Myocyte (in vitro differentiated cells): ENCODE measurements at places on chromosomes 7 and 10. TPM values are rescaled to one million over a fixed set of nuclear protein-coding genes. Genes with fewer than 3 reads are reported as not detected.

The CACNA2D1 gene
- 231 and 261 TPM in 2 replicates for total RNA-seq

DNA sequence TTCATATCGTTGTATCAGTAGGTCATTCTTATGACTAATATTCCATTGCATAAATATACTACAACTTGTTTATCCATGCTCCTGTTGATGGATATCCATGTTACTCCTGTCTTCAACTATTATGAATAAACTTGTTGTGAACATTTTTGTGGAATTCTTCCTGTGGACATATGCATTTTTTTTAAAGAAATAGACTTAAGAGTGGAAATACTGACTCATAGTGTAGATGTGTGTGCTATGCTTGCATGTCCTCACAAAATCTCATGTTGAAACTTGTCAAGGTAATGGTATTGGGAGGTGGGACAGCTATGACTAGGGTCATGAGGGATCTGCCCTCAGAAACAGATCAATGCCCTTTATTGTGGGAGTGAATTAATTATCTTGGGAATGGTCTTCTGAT is 240.5 kb upstream of the PRSS58 start:
- DNase-seq, result no peak

DNA sequence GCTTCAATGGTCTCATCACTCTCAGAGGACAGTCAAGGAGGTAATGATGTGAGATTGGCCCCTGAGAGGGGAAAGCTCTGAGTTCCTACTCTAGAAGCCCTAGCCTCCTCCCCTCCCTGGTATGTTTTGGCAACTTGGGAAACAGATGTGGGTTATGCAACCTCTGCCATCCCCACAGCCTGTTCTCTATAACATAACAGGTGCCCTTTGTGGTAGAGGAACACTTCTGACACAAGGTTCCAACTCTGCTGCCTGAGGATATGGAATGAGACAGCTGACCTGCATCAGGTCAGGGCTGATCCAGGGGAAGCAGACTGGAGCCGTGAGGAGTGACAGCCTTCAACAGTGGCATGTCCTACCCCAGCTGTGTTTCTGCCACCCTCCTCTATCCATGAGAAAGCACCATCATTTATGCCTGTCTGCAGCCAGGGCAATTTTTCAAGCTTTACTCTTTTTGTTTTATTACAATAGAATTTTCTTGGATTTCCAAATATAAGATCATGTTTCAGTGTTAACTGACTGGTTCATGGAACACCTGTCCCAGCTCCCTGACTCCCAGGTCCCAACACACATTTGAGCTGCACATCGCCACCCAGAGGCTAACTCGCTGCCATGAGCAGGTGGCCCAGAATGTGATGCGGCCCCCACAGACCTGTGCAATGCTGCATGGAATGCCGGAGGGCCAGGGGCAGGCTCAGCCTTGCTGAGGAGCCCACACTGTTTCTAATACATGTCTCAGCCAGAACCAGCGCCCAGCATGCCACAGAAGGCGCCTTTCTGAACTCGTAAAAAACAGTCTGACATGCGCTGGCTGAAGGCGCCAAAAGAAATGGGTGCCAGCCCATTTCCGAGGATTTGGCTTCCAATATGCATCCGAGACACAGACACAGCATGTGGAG is 124.8 kb upstream of the CHST15 start:
- peak; percentile 21 for DNase-seq

DNA sequence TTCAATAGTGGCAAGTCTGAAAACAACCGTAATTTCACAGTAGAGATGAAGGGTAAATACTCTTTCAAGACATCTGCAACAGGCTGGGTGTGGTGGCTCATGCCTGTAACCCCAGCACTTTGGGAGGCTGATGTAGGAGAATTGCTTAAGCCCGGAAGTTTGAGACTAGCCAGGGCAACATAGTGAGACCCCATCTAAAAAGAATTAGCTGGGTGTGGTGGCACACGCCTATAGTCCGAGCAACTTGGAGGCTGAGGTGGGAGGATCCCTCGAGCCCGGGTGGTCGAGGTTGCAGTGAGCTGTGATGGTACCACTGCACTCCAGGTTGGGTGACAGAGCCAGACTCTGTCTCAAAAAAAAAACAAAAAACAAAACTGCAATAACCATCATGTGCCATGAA is 71.8 kb downstream of the PFKFB3 start:
- no peak for DNase-seq

DNA sequence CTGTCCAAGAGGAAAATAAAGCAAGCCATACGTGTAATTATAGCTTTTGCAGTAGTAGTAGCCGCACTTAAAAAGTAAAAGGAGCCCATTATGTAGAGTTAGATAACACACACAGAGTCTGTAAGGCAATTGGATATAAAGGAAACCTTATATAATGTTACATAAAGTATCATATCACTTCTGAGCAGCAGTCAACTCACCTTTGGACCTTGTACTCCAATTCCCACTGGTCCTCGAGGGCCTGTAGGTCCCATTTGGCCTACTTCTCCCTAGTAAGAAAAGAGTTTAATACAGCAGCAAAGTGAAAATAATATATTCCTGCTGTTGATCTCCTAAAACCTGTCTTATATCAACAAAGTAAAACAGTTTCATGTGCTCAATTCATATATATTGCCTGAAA is 83.6 kb downstream of the COL28A1 start:
- DNase-seq, result no peak
